8988T (cell line): ENCODE measurements at places on chromosomes 12 and 14.

- no peak for DNase-seq
Observed at GRCh38 chr14:91585856-91586255, 75.7 kb upstream of the PPP4R3A start.

- no peak for DNase-seq
Observed at GRCh38 chr14:34851395-34851794, 23.8 kb downstream of the BAZ1A start.

GRCh38 chr14:35347323-35348043 lies 55.3 kb downstream of the PSMA6 start:
- DNase-seq: no peak

DNA sequence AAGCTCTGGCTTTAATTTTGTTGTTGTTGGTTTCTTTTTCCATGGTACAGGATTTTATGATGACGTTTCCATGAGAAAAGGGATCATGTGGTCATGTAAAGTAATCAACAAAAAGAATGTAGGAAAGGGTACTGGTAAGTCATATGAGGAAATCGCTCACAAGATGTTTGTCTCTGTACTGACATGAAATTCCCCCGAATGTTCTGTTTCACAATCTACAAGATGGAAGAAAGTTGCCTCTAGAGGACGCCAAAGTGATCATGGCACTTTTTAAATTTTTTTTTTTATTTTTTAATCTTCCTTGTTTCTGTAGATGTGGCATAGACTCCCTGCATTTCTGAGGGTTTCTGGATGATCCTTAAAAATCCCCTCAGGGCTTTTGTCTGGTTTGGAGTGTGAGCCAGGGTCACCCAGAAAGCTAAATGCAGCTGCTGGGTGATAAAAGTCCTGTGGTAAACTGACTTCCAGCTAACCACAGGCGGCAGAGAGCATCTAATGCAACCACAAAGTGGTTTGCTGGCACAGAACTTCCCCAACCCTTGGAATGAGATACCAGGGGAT lies 393.5 kb downstream of the CCDC91 start:
- no peak for DNase-seq

- no peak for DNase-seq
Observed at GRCh38 chr14:81004575-81004974, 49.2 kb downstream of the TSHR start.

- DNase-seq: no peak
Observed at GRCh38 chr12:127750076-127750840, 516.7 kb upstream of the TMEM132C start.

- no peak for DNase-seq
Observed at GRCh38 chr12:46087916-46088439, 97.6 kb upstream of the SCAF11 start.

DNA sequence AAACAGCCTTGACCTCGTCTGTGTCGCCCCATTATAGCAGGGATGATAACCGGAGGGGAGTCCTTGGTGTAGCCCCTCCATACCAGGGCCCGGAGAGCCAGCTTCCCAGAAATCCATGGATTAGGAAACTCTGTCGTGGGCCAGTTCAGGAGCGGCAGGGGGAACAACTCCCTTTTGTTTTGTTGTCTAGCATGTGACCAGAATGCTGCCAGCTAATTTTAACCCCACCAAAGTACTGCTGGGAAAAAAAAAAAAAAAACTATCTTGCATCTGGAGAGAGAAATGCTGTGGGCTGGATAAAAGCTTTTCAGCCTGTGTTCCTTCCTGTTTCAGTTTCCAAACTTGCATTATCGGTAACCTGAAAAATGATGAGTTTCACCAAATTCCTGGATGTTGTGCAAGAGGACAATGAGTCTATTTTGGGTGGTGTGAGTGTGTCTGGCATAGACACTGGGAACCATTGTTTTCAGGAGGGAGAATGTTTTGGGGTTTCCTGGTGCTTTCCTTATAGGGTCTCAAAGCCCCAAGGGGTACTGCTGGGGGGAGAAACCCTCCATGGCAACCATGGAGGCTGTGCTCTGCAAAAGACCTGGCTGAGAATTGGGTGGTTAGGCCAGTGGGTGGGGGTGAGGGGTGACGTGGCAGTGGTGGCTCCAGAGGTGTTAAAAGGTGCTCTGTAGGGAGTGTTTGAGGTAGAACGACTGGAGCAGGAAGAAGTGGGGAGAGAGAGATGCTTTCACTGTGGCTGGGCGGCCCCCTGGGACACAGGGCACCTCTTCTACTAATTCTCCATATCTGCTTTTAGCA lies 14.9 kb upstream of the IRF2BPL start:
- DNase-seq: no peak

DNA sequence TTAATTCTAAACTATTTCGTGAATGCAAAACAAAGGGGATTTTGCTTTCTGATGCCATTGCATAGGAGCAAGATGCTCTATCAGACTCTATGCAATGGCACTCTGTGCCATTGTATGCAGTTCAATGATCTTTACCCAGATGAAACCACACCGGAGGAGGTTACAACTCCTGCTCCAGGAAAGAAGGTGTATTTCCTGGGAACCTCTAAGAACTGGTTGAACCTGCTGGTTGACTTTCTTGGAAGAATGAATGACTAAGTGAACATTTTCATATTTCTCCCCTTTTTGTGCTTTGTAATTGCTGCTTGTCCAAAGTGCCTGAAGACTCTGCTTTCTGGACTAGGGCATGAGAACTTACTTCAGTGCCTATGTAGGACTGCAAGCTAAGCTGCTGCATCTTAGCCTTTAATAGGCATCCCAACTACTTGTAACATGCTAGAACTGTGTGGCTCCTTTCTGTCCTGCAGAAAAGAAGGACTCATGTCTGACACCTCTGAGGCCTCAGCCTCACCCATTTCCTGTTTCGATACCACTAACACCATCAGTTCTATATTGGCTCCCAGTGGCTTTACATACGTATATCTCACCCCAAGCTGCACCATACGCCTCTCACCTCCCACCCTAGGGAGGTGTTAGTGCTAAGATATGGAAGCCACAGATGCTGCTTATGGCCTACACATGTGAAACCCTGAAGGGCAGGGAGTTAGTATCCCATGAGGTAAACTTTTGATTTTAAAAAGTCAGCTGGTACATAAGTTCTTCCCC lies 193.5 kb upstream of the CNOT2 start:
- DNase-seq: no peak

GRCh38 chr12:53289891-53290290 lies 5.5 kb upstream of the PFDN5 start:
- no peak for DNase-seq

DNA sequence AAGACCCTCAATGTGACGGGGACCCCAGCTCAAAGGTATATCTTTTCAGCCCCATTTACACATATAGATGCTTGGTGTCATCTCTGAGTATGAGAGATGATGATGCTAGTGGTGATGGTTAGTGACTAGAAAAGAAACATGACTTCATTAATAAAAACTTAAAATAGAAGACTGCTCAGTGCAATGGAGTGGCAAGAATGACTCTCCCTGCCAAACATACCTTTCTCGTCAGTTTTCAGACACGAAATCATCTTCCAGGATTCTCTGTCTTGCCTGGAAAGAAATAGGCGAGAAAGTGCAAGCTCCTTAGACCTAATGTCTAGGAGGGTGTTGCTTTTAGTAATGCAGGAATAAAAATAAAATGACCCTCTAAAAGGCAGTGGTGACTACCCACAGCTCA lies 71.7 kb downstream of the TPH2 start:
- no peak for DNase-seq

- DNase-seq: no peak
Observed at GRCh38 chr14:61514927-61515326, 180.4 kb upstream of the HIF1A start.

GRCh38 chr12:80593766-80594165 lies 113.7 kb upstream of the MYF6 start:
- DNase-seq: no peak

DNA sequence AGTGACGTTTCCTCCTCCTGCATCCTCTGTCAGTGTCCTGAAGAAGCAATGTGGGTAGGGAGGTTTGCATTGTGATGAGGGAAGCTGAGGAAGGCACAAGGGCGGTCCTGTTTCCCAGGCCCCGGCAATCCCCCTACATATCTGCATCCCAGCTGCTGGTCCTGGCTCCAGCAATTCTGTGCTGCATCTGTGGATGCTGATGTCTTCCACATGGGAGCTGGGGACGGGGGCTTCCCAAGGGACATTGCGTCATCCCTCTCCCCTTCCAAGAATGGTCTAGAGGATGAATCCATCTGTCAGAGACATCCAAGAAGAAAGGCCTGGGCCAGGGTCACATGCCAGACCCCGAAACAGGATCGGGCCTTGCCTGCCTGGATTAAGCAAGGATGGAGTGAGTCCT lies 52.1 kb downstream of the TSPAN11 start:
- no peak for DNase-seq

DNA sequence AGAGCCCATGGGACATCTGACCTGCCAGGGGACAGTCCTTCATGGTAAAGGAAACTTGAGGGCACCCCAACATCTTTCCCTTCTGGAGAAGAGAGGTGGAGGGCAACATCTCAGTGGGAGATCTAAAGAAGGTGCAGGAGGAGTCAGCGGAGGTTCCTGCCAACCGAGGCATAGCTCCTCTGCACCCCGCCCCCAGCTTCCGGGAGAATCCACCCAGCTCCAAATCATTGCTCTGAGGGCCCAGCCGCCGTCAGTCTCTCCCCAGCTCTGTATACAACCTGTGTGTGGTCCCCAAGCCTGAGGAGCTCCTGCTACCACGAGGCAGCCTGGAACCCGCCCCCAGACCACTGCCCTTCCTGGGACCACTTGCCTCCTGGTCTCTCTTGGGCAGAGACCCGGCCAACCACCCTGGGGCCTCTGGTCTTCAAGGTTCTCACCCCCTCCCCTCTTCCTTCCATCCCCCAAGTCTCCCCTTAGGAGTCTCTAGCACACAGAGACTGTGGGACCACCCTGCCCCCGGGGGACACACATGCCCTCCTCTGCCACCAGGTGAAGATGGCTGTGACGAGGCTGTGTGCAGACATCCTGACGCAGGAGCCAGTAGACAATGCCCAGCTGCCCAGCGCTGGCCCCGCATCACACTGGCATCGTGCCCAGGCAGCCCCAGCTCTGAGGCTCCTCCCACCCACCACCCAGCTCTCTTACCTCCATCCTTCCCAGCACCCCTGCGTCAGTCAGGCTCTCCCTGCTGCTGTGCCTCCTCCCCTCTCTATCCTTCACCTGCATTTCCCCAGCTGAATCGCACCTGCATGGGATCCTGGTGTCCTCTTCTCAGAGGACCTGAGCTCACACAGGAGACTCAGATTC lies 13.0 kb upstream of the NUDT14 start:
- no peak for DNase-seq

DNA sequence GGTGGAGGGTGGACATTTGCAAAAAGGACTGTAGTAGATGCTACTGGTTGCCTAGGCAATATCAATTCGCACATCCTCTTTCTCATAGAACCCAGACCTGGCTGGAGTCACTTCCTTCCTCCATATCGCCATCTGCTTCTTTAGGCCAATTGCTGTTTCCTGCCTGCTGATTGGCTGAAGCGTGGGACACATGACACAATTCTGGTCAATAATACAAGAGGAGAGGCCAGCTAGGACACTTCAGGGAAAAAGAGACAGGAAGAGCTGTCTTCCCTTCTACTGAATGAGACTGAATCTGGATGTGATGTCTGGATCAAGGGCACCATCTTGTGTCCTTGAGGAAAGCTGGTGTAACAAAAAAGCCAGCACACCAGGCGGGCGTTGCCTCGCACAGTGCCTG lies 53.8 kb downstream of the TRPV4 start:
- no peak for DNase-seq

DNA sequence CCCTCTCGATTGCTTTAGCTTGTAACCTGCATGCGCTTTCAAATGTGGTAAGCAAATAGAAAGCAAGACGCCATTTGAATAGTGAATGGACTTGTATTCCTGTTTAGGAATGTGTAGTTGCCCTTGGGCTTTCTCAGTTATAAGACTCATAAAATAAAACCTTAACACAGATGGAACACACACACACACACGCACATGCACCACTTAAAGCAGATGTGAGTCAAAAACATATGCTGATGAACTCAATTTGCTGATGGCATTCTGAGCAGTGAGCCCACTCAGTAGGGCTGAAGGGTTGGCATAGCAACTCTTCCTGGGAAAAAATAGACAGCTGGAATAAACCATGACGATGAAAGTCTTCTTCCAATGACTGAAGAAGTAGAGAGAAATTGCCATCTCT lies 360.5 kb downstream of the APAF1 start:
- DNase-seq: no peak

- no peak for DNase-seq
Observed at GRCh38 chr14:22456998-22457594, 131.9 kb downstream of the DAD1 start.

- no peak for DNase-seq
Observed at GRCh38 chr14:51783765-51784164, 76.6 kb upstream of the GNG2 start.

GRCh38 chr14:61341275-61342206 lies 20.2 kb downstream of the PRKCH start:
- DNase-seq: no peak

DNA sequence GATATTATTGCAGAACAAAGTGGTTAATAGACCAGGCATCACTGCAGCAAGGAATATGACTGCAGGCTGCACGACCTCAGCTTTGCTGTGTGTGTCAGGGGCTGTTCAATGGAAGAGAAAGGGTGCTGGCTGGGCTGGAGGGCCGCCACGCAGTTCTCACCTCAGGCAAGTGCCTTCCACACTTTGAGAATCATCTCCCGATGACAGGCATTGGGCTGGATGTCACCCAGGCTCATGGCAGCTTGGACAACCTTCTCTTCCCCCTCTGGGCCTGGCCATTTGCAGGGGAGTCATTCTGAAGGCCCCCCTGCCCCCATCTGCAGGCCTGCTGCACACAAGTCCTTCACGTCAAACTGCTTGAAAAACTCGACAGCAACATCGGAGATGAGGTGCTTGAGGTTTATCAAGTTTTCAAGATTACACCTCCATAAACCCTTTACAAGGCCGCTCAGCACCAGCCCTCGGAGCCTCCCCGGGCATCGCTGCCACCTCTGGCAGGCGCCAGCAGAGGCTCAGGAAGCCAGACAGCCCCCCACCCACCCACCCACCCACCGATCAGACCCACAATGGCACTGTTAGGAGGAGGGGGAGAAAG lies 165.9 kb upstream of the GSC start:
- no peak for DNase-seq

GRCh38 chr14:103022002-103022684 lies 35.2 kb downstream of the CDC42BPB start:
- no peak for DNase-seq

DNA sequence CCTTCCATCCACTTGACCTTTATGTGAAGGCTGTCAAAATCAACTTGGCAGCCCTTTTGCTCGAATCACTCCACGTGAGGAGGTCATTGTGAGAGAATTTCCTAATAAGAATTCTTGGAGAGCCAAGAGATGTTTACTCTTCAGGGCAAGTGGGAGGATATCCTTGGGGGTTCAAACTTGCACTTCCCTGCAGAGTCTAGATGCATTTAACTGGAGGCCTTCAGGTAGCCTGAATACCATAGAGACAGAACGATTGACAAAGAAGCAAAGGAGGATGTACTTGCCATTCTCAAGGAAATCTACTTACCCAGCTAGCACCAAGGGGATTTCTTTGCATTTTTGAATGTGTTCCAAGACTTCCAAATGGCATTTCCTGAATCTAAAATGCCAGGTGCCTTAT lies 1702.6 kb upstream of the FLRT2 start:
- no peak for DNase-seq

- DNase-seq: no peak
Observed at GRCh38 chr12:125824276-125824675, 759.0 kb downstream of the AACS start.

- no peak for DNase-seq
Observed at GRCh38 chr12:114045349-114045748, 79.2 kb upstream of the RBM19 start.

- no peak for DNase-seq
Observed at GRCh38 chr14:65333943-65334687, 78.4 kb upstream of the FUT8 start.
